ENCODE measurements at places on chromosomes 6 and 20. TPM values are rescaled to one million over a fixed set of nuclear protein-coding genes. Genes with fewer than 3 reads are reported as not detected.
A peak's percentile ranks its signal among the peaks of the same experiment; 100 is the strongest.

DNA sequence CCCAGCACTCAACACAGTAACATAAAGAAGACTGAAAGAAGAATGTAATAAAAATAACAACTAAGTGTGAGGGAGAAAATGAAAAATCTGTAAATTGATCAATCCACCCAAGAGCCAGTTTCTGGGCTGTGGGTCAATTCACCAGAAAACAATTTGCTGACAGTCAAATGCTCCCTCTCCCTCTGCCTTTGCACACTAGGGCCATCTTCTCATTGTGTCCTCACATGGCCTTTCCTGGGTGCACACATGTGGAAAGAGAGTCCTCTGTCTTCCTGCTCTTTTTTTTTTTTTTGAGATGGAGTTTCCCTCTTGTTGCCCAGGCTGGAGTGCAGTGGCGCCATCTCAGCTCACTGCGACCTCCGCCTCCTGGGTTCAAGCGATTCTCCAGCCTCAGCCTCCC, 53.9 kb upstream of the PRND start:
- peaks cover 3% of the 10 kb centered on the region for H3K27me3 ChIP-seq
- H3K4me1 ChIP-seq = peaks cover 14% of the 10 kb centered on the region

- H3K4me1 ChIP-seq = no peaks in the 10 kb centered on the region
- no peaks in the 10 kb centered on the region for H3K27me3 ChIP-seq
- H3K36me3 ChIP-seq = peaks cover 41% of the 10 kb centered on the region
- no peak overlapping the region for H3K4me3 ChIP-seq
- H3K27ac ChIP-seq = no peak overlapping the region
- DNase-seq = no peak
Measured at GRCh38 chr6:15516923-15517560, 145.8 kb downstream of the DTNBP1 start.

DNA sequence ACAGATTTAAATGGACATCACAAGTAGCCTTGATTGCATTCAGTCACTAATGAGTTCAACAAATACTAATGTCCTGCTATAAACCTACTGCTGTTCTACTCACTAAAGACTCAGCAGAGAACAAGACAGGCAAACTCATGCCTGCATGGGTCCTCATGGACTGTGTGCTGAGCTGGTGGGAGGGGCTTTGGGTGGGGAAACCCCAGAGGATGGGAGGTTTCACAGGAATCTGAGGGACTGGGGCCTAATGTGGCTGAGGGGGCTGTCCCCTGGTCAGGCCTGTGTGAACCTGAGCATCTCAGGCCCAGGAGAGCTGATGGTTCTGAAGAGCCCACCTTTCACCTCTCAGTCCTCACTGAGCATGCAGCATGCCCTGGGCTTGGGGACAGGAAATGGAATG, 1.4 kb downstream of the CST8 start:
- peaks cover 5% of the 10 kb centered on the region for H3K27me3 ChIP-seq
- H3K36me3 ChIP-seq = peaks cover 2% of the 10 kb centered on the region
- peaks cover 4% of the 10 kb centered on the region for H3K4me1 ChIP-seq
- H3K4me3 ChIP-seq = no peak overlapping the region
- no peak overlapping the region for H3K27ac ChIP-seq

The AKAP12 gene
- total RNA-seq = 0.77 TPM

The EMILIN3 gene
- not detected for total RNA-seq

DNA sequence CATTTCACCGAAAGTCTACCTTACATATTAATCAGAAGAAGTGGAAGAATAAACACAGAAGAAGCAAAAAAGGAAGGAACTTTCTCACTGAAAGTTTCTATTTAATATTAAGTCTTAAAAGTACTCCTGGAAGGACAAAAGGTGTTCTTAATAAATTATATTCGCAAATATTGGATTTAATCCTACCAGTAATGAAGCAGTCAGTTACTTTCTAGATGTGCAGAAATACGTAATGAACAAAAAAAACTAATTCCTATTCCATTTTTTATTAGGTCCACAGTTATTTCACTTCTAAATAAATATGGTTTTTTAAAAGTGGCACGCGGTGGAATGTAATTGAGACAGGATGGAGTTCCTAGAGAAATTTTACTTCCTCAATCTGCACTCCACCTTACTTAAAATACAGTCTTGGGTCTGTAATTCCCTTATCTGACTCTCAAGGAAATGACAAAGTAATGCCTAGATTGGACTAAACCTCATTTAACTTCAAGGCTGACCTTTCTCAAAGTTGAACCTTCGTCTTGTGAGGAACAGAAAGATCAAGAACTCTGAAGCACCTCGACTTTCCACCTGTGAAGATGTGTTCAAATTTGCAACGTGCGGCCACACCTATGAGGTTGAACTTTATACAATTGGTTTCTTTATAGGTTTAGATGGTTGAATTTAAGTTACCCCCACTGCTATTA, 1.1 kb upstream of the TRAM2 start:
- peak overlapping the region; percentile 72 for H3K4me3 ChIP-seq
- no peak for DNase-seq
- H3K27me3 ChIP-seq = no peaks in the 10 kb centered on the region
- H3K36me3 ChIP-seq = peaks cover 6% of the 10 kb centered on the region
- no peak overlapping the region for H3K27ac ChIP-seq

DNA sequence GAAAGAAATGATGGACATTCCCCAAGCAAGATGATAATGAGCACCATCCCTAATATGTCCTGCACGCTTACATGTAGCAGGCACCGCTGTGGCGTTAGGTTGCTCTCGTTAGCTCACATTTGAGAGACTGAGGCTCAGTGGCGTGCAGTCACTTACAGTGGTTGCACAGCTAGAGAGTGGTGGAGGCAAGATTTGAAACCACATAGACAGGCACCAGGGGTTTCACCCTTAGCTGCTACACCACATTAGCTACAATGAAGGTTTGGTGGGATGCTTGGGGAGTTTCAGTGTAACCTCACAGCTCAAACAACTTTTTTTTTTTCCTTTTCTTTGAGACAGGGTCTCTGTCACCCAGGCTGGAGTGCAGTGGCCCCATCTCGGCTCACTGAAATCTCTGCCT, 3.7 kb downstream of the COX4I2 start:
- no peak overlapping the region for H3K4me3 ChIP-seq
- H3K4me1 ChIP-seq = peaks cover 4% of the 10 kb centered on the region
- DNase-seq = no peak
- no peaks in the 10 kb centered on the region for H3K27me3 ChIP-seq

The SPTLC3 gene
- 0.15 TPM for total RNA-seq

The CDSN gene
- not detected for total RNA-seq
